Occipital lobe (tissue), 3 donors: ENCODE measurements at places on chromosomes 7 and 10. TPM values are rescaled to one million over a fixed set of nuclear protein-coding genes. Genes with fewer than 3 reads are reported as not detected.

Gene CABCOCO1
- total RNA-seq = 3.4 TPM

Gene CSGALNACT2
- 68.3 TPM for total RNA-seq

Gene INHBA
- total RNA-seq = 33.1 TPM

Gene IFIT1B
- 2.0 TPM for total RNA-seq

Gene TRPV5
- 0.31 TPM for total RNA-seq

Gene LIPJ
- total RNA-seq = 3.4 TPM

Gene RNLS
- 2.8 TPM for total RNA-seq

Gene CCL26
- total RNA-seq = not detected

Gene CALD1
- total RNA-seq = 29.5 TPM

Gene TEX47
- not detected for total RNA-seq

Gene MET
- total RNA-seq = 65.5 TPM

Gene CDNF
- total RNA-seq = 1.4 TPM

Gene HERPUD2
- total RNA-seq = 22.5 TPM

Gene PTF1A
- total RNA-seq = not detected

Gene SYT15
- total RNA-seq = 0.47 TPM
